Left kidney (tissue), 8 donors: ENCODE measurements at places on chromosomes 13 and 19.

- no peak for DNase-seq
Observed at GRCh38 chr13:97175041-97175440, 47.1 kb upstream of the MBNL2 start.

DNA sequence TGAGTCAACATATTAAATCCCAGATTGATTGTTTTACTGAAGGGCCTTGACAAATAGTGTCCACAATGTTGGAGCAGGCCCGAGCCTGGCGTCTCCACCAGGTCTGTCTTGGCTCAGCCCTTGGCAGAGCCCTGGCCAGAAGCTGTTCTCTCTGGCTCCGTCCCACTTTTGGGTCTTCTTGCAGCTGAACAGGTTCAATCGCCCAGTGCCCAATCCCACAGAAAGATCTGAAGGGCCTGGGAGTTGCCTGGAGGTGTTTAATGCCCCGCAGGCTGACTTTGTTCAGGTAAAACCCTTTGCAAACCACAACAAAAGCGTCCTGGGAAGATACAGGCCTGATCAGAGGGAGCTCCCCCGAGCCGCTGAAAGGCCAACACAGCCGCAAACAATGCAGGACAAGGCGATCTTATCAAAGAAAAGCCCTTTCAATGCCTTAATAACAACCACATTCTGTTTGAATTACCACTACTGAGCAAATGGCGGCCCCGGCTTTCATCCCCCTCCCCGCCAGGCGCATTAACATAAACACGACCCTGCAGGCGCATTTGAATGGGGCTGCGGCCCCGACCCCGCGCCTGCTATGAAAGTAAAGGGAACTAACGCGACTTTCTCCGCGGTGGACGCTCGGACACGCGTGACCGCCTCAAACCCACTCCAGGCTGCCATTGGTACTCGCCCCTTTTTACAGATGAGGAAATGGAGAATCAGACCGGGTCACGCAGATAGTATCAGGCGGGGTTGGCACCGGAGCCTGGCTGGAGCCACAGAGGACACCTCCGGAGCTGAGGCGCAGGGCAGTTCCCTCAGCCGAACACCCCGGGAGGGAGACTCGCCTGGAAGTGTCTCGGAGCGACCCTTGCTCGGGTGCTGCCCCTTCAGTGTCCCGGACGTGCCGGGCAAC, 3.1 kb downstream of the CDX2 start:
- DNase-seq, result no peak

- DNase-seq, result no peak
Observed at GRCh38 chr13:51068501-51068900, 42.6 kb downstream of the C13orf42 start.

DNA sequence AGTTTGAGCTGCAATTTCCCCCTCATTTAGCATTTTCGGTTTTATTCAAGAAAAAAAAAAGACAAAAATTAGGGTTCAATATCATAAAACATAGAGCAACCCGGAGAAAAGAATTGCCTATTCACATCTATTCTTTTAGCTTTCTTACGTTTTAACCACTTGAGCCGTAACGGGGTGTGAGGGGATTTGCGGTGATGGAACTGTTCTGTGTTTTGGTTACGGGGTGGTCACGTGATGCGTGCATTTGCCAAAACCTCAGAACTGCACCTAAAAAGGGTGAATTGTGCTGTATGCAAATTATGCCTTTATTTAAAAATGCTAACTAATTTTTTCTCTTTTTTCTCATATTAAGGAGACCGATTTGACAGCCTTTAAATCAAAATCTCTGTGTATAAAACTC, 22.1 kb downstream of the CLEC11A start:
- no peak for DNase-seq

- no peak for DNase-seq
Observed at GRCh38 chr19:10828981-10829821, 6.8 kb downstream of the TMED1 start.

- DNase-seq, result no peak
Observed at GRCh38 chr19:16575282-16575681, 3.1 kb upstream of the SLC35E1 start.

GRCh38 chr13:110413016-110413675, 106.1 kb downstream of the COL4A2 start:
- no peak for DNase-seq

DNA sequence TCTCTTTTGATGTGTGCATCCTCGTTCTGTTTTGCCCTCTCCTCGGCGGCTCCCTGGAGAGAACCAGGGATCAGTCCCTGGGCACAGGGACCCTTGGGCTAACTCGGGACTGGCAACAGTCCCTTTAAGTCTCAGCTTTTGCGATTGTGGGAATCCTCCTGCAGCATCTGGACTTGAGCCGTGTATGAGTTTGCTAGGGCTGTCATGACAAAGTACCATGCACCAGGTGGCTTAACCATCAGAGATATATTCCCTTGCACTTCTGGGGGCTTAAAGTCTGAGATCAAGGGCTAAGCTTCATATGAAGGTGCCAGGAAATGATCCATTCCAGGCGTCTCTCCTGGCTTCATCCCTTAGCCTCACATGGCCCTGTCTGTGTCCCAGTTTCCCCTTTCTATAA, 34.5 kb downstream of the ARHGEF18 start:
- DNase-seq, result no peak

DNA sequence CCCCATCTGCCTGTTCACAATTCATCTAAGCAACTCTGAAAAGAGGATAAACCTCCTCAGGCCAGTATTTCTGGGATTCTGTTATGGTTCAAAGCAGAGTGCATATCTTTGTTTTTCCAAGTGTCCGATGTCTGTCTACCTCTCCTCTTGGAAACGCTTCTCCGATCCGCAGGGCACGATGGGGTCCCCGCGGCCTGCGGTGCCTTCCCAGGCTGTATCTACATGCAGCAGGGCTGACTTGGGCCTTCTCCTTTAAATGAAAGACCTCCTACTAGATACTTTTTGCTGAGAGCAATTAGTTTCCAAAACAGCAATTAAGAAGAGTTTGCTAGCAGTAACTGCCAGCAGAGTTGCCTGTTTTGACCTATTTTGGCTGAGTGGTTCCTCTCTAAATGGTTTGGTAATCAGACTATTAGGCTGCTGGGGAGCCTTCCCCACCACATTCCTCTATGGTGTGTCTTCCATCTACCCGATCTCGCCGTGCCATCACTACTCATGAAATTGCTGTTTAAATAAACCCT, 23.5 kb downstream of the COL4A2 start:
- DNase-seq, result no peak

- DNase-seq, result peak; percentile 40
Observed at GRCh38 chr13:110298505-110299282, 8.3 kb downstream of the COL4A1 start.

DNA sequence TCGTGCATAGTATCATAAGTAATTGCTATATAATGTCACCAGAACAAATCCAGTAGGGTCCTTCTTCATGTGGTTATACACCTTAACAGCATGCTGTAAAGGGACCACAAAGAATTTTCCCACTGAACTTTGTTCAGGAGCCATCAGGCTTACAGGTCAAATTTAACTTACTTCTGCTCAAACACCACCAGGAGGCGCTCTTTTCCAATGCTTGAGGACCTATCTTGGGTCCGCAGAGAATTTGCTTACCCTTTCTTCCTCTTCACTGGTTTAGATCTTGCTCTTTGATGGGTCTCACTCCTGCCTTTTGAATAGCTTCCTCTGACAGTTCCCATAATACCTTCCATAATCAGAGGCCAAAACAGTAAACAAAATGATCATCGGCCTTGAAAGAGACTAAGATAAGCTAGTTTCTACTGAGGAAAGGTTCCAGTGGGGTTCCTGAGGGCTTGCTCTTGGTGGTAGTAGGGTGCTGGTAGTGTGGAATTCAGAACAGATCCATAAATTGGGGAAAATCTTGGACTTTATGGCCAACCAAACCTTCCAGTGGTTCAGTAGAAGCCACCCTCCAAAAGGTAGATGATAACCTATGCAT, 37.4 kb downstream of the SCGB2B2 start:
- peak; percentile 71 for DNase-seq

GRCh38 chr13:25292301-25292700, 5.0 kb upstream of the MTMR6 start:
- peak; percentile 14 for DNase-seq

- no peak for DNase-seq
Observed at GRCh38 chr13:24149246-24150032, 11.1 kb upstream of the SPATA13 start.

GRCh38 chr13:30159446-30159839, 147.9 kb downstream of the KATNAL1 start:
- no peak for DNase-seq

DNA sequence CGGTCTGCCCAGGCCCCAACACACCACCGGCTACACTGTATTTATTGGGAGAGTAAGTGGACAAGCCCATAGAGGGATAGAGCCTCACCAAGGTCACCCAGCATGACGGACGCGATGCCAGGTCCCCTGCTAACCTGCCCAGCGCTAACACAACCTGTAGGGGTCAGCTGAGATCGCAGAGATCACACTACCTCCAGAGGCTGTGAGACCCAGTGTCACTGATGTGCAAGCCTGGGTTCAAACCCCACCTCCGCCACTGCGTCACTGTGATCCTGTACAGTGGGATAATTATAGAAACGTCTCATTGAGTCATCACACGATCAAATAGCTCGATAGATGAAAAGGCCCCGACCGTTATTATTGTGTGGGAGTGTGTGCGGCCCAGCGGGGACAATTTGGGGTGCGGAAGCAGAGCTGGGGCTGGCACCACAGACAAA, 10.6 kb upstream of the TLE2 start:
- DNase-seq, result no peak

DNA sequence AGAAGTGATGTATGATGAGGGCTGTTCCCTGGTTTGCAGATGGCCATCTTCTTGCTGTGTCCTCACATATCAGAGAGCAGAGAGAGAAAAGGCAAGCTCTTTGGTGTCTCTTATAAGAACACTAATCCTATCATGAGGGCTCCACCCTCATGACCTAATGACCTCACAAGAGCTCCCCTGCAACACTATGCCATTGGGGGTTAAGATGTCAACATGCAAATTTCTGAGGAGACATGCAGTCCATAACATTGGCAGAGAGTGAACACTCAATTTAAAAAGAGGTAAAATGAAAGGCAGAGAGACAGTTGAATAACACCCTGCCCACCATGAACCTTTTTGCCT, 10.9 kb downstream of the FAM187B start:
- DNase-seq, result no peak

- no peak for DNase-seq
Observed at GRCh38 chr13:22625691-22626090, 555.1 kb upstream of the SGCG start.

DNA sequence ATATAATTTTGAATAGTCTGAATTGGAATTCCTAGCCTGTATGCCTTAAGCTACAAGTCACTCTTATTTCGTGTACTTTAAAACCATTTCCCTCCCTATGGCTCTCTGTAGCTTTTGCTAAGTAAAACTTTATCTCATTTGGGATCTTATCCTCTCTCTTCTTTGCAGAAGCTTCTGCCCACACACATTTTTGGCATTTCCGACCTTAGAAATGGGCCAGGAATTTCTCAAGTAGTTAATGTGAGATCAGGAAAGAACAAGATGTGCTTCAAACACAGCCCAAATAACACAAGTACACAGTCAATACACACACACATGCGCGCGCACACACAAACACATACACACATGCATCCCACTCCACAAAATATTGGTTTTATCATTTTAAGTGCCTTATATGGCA, 931.0 kb upstream of the MIR17HG start:
- no peak for DNase-seq

DNA sequence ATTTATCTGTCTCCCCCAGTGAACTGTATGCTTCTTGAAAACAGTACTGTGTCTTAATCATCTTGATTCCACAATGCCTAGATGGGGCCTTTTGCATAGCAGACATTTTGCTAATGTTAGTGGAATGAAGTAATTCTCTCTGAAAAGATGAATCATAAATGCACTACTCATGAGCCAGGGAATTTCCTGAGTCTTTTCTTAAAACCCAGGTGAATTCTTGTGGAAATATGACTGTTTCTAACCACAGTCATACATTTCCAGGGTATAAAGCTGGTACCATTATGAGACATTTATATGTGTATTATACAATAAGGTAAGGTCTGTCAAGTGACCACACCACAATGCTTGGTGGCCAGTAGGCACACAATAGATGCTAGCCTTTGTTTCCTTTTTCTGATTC, 5.5 kb upstream of the KCTD4 start:
- DNase-seq, result no peak

DNA sequence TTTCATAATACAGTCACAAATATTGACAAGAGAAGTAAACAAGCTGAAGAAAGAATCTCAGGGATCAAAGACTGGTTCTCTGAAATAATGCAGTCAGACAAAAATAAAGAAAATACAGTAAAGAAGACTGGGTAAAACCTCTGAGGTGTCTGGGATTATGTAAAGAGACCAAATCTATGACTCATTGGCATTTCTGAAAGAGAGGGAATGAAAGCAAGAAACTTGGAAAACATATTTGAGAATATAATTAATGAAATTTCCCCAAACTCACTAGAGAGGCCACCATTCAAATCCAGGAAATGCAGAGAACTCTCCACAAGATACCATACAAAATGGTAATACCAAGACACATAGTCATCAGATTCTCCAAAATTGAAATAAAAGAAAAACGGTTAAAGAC, 53.0 kb upstream of the GPC6 start:
- no peak for DNase-seq

GRCh38 chr19:50152578-50152977, 10.5 kb downstream of the IZUMO2 start:
- DNase-seq, result no peak

DNA sequence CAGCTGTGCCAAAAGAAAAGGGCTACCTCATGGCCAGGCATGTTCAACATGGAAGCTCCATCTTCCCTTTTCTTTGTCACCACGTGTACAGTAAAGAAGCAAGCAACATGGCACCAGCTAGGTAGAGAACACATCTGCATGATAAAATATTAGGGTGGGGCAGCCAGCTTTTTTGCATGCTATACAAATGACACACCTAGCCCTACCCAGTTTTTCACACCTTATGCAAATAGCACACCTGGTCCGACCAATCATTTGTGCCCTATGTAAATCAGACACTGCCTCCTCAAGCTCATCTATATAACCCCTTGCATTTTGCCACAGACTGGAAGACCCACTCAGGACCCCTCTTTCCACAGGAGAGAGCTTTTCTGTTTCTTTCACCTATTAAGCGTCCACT, 85.5 kb downstream of the STOML3 start:
- DNase-seq, result no peak

- no peak for DNase-seq
Observed at GRCh38 chr13:26509491-26509890, 48.0 kb upstream of the WASF3 start.

DNA sequence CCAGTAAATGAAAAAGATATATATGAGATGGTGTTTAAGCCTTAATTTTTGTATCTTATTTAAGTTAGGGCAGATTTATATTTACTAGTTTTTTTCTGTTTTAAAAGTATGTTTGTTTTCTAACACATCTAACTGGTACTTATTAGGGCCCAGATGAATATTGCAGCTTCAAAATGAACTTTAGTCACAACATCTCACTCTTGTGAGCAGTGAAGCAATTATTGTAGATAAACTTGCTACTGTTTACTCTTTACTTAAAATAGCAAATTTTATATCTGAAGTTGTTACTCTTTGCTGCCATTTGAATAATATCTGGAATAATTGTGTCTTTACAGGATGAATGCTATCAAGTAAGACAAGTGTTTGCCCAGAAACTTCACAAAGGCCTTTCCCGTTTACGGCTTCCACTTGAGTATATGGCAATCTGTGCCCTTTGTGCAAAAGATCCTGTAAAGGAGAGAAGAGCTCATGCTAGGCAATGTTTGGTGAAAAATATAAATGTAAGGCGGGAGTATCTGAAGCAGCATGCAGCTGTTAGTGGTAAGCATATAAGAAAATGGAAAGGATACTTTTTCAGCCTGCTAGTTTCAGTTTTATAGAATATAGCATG, 166.8 kb downstream of the PDS5B start:
- DNase-seq, result no peak
